ENCODE measurements at places on chromosomes 4 and X.

GRCh38 chrX:67317725-67318124 lies 226.1 kb upstream of the AR start:
- no peak for DNase-seq

GRCh38 chr4:7964459-7964858 lies 24.8 kb upstream of the AFAP1 start:
- no peak for DNase-seq

DNA sequence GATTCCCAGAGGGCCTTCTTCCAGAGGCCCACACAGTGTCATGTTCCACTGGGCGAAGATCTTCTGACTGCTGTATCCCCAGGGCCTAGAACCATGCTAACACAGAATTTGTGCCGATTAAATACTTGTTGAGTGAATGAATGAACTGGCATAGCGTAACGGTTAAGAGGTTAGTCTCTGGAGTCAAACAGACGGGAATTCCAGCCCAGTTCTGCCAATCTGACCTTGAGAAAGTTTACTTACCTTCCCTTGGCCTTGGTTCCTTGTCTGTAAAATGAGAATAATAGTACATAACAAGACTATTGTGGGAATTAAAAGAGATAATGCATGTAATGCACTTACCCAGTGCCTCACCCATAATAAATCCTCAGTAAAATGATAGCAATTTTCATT lies 58.3 kb upstream of the PLAC1 start:
- DNase-seq: no peak

- no peak for DNase-seq
Observed at GRCh38 chrX:110563282-110563681, 204.6 kb downstream of the RTL9 start.

- no peak for DNase-seq
Observed at GRCh38 chr4:107122736-107123135, 86.6 kb upstream of the DKK2 start.

GRCh38 chr4:169846396-169846795 lies 88.7 kb upstream of the HPF1 start:
- DNase-seq: no peak

DNA sequence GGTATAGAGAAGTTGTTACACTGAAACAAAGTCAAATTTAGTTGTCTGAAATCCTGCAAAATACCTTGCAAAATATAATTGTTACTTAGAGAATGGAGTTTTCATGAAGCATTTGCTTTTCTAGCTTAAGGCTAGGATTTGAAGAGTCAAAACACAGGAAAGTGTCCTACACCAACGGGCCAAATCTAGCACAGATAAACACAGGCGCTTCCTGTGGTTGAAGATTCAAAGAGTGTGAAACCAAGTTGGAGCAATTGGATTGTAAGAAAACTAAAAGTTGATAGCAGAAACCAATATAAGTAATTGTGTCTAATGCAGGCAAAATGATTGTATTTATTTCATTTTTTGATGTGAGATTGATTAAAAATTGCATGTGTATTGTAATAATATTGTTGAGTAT lies 2002.5 kb upstream of the TENM3 start:
- no peak for DNase-seq

All from osteocyte (in vitro differentiated cells).